ENCODE measurements at places on chromosomes 4 and X. TPM values are rescaled to one million over a fixed set of nuclear protein-coding genes. Genes with fewer than 3 reads are reported as not detected.

FHDC1 gene
- 0.47 TPM for total RNA-seq

HNRNPD gene
- total RNA-seq = 248 TPM

BLTP1 gene
- total RNA-seq = 9.3 TPM

ANK2 gene
- 0.94 TPM for total RNA-seq

ADGRG2 gene
- total RNA-seq = 6.0 TPM

KLB gene
- total RNA-seq = 0.15 TPM

TRIML2 gene
- total RNA-seq = 93.3 TPM

IL21 gene
- total RNA-seq = not detected

SMIM10L2A gene
- 0.17 TPM for total RNA-seq

UNC5C gene
- total RNA-seq = not detected

C4orf33 gene
- total RNA-seq = 4.1 TPM

Measured in A549 treated with DMSO at 1 μM for 4 hours (cell line).